ENCODE measurements at places on chromosomes 7 and 10.

GRCh38 chr7:31950091-31950755 is 120.0 kb downstream of the PDE1C start:
- DNase-seq: no peak

GRCh38 chr10:66637273-66638036 is 288.4 kb upstream of the LRRTM3 start:
- DNase-seq: no peak

GRCh38 chr7:112306903-112307302 is 100.4 kb downstream of the ZNF277 start:
- DNase-seq: no peak

- DNase-seq: no peak
Observed at GRCh38 chr10:43160046-43160920, 22.0 kb downstream of the CSGALNACT2 start.

GRCh38 chr7:159060440-159060839 is 84.2 kb downstream of the VIPR2 start:
- no peak for DNase-seq

DNA sequence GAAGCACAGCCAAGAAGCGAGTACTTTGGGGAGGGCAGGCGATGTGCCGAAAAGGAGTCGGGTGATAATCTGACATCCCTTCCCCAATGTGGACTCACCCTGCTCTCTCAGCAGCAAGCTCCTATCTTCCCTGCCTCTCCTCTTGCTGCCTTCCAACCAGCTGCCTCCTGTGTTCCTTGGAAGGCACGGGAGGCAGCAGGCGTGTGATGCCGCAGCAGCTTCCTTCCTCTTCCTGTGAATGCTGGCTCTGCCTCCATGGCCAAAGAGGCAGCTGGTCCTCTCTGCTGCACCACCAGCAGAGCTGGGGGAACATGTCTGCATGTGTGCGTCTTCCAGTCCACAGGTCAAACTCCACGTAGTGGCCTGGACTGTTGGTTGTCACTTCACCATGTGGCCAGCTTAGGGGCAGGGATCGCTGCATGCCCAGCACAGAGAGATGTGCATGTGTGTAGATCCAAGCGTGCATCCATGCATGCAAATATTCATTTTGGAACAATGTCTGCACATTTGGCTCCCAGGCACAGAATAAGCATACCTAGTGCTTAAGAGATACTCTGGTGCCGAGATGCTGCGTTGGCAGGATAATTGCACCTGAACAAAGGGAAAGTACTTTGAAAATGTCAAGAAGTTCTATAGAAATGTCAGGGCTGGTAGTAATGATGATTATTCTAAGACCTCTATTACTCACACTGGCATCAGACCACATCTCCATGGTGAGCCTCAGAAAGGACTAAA is 499.8 kb downstream of the PLXNA4 start:
- DNase-seq: no peak

GRCh38 chr10:122499491-122499941 is 38.2 kb downstream of the HTRA1 start:
- no peak for DNase-seq

GRCh38 chr7:16999541-17000267 is 117.9 kb upstream of the AGR3 start:
- no peak for DNase-seq

- DNase-seq: no peak
Observed at GRCh38 chr7:63953181-63953580, 45.5 kb upstream of the ZNF722 start.

GRCh38 chr7:79258826-79259225 is 194.6 kb downstream of the MAGI2 start:
- no peak for DNase-seq

- no peak for DNase-seq
Observed at GRCh38 chr7:157355784-157356511, 19.1 kb downstream of the DNAJB6 start.

- no peak for DNase-seq
Observed at GRCh38 chr7:6705959-6706665, 635 bp downstream of the ZNF12 start.

GRCh38 chr7:94656925-94657731 is 1.2 kb upstream of the SGCE start:
- DNase-seq: no peak

DNA sequence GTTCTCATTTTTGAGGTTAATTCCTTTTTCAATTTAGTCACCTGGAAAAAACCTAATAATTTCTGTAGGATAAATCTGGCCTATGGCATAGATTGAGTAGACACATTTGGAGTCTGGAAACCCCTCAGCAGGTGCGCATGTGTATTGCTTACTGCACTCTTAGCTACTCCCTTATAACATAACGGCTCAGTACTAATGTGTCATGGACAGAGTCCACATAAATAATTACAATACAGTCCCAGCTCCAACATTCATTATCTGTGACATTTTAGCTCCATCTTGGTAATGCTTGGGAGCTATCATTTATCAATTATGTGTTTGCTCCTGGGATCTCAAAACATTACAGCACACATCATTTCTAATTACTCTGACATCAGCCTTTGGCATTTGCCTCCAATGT is 33.2 kb downstream of the POM121L12 start:
- DNase-seq: no peak

DNA sequence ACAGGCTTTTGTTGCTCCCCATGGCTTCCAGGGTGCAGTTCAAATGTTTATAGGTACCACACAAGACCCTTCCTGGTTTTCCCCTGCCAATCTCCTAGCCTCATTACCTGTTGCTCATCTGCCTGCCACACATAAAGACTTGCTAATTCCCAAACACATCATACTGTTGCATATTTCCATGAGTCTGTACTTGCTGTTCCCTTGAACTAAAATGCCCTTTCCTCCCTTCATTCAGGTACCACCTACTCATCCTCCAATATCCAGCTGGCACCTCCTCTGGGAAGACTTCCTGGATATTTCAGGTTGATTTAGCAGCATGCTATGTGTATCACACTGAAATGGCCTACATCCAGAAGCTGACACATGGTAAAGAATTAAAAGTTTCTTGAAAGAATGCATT is 206.4 kb upstream of the NFE2L3 start:
- no peak for DNase-seq

- no peak for DNase-seq
Observed at GRCh38 chr10:22931948-22932347, 4.1 kb downstream of the ARMC3 start.

GRCh38 chr10:46225597-46225996 is 61.2 kb upstream of the ANTXRL start:
- no peak for DNase-seq

DNA sequence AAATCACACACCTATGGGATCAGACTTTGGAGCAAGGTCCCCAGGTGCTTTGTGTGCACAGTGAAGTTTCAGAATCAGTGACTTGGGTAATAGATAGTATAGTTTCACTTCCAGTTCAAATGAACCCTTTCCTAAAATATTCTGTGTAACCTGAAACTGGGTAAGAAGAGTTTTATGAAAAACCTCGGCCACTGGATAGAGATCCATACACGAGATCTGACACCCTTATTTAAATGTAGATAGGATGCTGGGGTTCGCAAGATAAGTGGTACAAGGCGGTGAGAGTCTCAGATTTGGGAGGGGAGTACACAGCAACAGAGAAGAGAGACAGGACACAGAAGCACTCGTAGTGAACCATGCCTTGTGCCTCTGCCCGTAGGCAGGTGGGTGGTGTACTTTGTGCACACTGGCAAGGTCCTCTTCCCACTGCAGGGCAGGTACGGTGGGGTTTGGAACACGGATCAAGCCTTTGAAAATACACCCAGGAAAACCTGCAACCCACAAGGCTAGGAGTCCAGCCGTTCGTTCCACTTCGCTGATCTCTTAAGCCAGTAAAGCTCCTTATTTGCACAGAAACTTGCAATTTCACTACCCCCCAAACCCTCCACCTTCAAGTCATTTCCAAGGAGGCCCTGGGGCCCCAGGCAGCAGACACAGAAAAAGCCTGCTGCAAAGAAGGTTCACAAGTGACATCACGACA is 162.8 kb downstream of the USP6NL start:
- no peak for DNase-seq

DNA sequence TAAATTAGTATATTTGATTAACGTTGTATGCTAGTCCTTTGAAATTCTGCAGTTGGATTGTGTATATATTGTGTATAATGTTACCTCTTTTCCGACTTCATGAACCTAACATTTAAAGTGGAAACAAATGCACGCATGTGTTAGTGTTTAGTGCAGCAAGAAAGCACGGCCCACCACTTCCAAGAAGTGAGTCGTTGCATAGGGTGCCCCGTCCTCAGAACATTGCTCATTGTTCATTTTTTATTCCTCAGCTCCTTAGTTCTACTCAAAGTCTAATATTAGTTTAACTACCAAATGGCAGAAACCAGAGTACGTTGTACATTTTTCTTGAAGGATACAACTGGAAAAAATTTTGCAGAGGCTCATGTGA is 407.6 kb downstream of the AUTS2 start:
- no peak for DNase-seq

- DNase-seq: no peak
Observed at GRCh38 chr10:112775892-112776674, 174.0 kb upstream of the TCF7L2 start.

- no peak for DNase-seq
Observed at GRCh38 chr10:87585565-87586514, 73.8 kb upstream of the PAPSS2 start.

DNA sequence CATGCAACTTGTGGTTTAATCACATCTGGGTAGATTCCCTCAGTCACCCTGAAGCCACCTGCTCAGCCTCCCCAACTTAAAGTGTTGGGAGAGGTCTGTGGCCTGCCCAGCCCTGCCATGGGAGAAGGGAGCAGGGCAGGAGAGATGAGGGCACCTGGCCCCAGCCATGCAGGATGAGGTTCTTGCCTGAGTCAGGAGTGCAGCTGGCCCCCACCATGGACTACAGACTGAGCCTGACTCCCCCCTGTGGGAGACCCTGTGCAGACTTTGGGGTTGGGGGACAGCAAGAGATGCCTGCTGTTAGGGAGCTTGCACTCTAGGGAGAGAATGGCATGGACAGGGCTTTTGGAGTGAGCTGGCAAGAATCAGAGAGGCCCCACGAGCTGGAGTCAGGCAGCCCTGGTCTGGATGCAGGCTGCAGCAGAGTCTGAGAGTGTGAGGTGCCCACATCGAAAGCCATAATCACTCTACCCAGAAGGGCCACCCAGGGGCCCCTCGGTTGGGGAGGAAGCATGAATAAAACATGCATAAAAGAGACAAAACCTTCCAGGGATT is 34.7 kb upstream of the DPYSL4 start:
- no peak for DNase-seq

DNA sequence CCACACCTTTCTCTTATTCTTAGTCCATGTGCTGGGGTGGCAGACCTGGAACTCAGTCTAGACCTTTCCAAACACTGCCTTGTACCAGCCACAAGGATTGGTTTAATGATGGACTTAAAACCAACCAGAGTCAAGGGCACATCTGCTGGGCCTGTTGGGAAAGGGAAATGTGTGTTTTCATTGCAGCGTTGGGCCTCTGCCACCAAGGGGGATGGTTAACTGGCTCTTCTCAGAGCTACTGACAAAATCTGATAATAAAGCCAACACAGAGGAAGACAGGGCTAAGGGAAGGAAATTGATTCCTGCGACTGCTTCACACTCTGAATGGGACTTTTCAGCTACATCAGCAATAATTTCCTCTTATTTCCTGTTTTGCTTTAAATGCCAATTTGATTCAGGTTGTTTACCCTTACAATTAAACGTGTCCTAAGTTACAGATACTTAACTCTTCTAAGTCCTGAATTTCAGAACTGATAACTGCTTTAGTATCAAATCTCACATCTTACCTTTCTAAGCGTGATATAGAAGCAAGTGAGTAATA is 68.4 kb upstream of the MALRD1 start:
- DNase-seq: no peak

- no peak for DNase-seq
Observed at GRCh38 chr10:91211675-91212074, 8.8 kb upstream of the PCGF5 start.

- no peak for DNase-seq
Observed at GRCh38 chr7:117322741-117323304, at the start of gene WNT2. WNT2 (minus strand) TSS chr7:117323058; CDS start chr7:117322989, 69 bp downstream.

GRCh38 chr7:12139416-12139815 is 71.7 kb upstream of the TMEM106B start:
- no peak for DNase-seq

DNA sequence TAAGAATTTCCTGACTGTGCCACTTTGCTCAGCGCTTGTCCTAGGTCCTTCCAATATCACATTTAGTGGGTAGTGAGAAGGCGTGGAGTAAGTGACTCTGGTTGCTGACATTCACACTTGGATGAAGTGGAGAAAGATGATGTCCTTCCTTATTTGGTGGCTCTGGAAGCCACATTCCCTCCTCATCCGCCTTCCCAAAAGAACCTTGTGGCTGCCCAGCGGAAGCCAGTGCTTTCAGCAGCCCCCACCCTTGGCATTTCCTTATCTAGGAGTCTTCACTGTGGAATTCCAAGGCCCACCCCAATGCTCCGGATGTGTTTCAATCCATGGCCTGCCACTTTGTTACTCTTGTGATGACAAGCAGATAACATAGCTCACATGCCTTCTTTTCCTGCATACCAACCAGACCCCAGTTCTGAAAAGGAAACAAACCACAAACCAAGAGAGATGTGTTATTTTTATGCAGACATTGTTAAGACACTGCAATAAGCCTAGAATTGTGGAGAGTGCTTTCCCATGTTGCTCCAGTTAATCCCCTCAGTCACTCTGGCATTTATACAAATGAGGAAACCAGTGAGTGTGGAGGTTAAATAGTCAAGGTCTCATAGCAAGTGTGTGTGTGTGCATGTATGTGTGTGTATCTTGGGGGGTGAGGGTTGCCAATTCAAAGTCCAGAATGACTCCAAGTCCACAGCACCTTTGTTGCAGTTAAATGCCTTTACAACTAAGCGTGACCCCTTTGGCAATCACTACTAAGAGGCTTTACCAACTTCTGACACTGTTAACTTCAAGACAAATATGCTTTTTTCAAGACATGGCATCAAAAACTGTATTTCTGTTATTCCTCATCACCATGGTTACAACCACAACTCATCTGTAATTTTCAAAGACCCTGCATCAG is 10.3 kb upstream of the ANKRD1 start:
- DNase-seq: no peak

GRCh38 chr7:46940178-46940577 is 641.7 kb downstream of the TNS3 start:
- no peak for DNase-seq

DNA sequence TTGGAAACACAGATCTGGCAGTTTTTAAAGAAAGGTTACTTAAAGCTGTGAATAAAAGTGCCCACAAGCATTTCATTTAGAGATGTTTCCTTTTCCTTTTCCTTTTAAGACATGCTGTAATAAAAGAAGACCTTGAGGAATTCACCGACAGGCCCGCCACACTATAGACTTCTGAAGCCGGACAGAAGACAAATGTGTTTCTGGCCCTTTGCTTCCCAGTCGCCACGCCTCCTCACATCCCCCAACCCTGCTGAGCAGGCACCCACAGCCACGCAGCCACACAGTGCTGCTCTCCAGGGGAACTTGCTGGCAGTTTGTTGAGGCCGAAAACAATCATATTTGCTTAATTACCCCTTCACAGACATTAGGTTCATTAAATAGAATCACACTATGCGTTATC is 83.4 kb downstream of the SLC25A13 start:
- no peak for DNase-seq

GRCh38 chr10:102545997-102546396 is 42.2 kb downstream of the SUFU start:
- DNase-seq: no peak

- no peak for DNase-seq
Observed at GRCh38 chr7:44805950-44806349, 9.5 kb downstream of the PPIA start.

GRCh38 chr7:18200855-18201254 is 173.2 kb upstream of the PRPS1L1 start:
- no peak for DNase-seq

- DNase-seq: no peak
Observed at GRCh38 chr10:110872145-110872983, 636 bp downstream of the PDCD4 start.

- DNase-seq: no peak
Observed at GRCh38 chr10:51617576-51618235, 81.7 kb downstream of the CSTF2T start.

Measured in NCI-H2081 treated with DMSO at 0.1 percent for 48 hours (cell line).